ENCODE measurements at places on chromosomes 5 and 9.

GRCh38 chr9:1845425-1845824 is 169.7 kb upstream of the SMARCA2 start:
- no peak for DNase-seq

DNA sequence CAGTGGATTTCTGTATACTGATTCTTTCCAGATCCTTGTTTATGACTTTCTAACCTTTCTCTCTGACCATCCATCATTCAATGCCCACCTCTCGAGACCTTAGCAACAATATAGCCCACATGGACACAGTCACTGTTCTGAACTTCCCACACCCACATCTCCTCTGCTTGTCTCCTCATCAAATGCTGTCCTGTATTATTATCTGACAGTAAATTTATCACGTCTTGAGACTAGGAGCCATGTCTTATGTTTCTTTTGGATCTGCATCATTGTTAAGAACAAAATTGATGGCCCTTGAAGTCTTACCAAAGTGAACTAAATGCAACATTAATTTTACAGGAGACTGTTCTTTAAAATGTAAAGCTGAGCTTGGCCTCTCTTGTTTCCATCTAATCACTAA is 495.4 kb upstream of the KLF4 start:
- no peak for DNase-seq

DNA sequence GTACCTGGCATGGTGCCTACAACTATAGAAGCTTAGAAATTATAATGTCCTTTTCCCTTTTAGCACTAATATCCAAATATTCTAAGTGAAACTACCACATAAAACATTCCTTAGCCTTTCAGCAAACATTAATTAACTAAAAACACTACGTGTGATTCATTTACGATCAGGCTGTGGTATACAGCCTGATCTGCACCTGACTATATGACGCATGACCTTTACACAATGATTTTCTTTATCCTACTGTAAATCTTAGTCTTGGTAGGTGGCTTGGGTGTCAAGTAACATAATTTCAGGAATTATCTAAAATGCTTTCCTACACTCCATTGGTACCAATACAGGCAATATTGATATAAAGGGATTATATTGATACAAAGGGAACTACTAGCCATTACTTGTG is 686.7 kb downstream of the DTWD2 start:
- no peak for DNase-seq

DNA sequence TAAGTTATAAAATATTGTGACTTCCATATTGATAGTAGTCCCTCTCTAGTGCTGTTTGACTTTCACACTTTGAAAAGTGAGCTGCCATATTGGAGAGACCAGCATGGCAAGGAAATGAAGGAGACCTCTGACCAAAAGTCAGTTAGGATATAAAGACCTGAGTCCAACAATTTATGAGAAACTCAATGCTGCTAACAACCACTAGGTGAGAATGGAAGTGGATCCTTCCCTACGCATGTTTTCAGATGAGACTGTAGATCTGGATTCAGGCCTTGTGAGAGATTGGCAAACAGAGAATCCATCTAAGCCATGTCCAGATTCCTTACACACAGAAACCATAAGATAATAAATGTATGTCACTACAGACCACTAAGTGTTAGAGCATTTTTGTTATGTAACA is 81.6 kb downstream of the CTNND2 start:
- DNase-seq, result no peak

DNA sequence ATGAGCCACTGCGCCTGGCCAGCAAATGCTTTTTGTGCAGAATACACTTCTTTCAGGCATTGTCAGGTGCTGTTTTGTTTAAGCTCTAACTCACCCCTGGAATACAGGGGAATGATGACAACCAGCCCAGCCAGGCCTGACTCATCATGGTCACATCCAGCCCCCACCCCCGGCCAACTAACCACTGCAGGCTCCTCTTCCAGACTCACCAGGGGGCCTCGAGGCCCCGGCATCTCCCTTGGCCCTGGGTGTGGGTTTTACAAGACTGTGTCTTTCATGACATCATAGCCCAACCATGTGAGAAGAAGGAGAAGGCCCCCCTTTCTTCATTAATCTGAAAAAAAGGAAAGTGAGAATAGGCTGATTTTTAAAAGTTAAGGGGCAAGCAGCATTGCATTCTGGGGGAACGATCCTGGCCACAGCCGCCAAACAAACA is 35.5 kb downstream of the OLFML2A start:
- DNase-seq, result peak; percentile 100

- DNase-seq, result no peak
Measured at GRCh38 chr9:136907011-136907914, 20.9 kb downstream of the TRAF2 start.

DNA sequence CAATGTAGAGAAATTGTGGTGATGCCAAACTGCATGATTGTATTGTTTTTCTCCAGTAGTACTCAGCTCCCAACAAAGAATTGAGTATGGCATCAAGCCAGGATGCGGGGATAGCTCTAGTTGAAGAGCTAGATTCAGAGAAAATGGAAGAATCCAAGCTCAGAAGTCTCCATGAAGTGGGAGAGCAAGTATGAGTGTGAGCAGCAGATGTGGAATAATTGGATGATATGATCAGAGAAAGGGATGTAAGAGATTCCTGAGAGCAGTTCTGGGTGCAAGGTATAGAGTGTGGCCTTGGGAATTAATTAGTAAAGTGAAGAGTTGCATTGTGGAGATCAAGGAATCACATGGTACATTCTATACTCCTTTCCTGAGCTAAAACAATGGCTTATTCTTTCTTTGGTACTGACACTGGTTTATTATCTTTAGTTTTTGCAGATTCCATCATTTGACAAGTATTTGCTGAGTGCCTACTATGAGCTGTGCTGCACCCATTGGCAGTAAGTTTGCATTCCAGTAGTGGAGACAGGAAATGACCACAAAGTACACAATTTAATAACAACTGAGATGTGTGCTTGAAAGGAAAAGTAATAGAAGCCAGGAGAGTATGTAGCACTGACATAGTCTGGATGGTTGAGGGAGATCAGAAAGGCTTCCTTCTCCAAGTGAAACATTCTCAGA is 177.1 kb downstream of the CPLANE1 start:
- peak; percentile 91 for DNase-seq

GRCh38 chr9:95036676-95037075 is 280.8 kb downstream of the FANCC start:
- no peak for DNase-seq

- DNase-seq, result no peak
Measured at GRCh38 chr5:107040907-107041306, 629.8 kb downstream of the EFNA5 start.

GRCh38 chr5:89441965-89442364 is 559.0 kb upstream of the MEF2C start:
- DNase-seq, result no peak
